ENCODE measurements at places on chromosomes 11 and 22. TPM values are rescaled to one million over a fixed set of nuclear protein-coding genes. Genes with fewer than 3 reads are reported as not detected.

GRCh38 chr11:88313441-88313840 lies 24.1 kb downstream of the CTSC start:
- no peak for DNase-seq

- peak; percentile 73 for DNase-seq
Measured at GRCh38 chr11:121964591-121964990, 151.4 kb downstream of the BLID start.

DNA sequence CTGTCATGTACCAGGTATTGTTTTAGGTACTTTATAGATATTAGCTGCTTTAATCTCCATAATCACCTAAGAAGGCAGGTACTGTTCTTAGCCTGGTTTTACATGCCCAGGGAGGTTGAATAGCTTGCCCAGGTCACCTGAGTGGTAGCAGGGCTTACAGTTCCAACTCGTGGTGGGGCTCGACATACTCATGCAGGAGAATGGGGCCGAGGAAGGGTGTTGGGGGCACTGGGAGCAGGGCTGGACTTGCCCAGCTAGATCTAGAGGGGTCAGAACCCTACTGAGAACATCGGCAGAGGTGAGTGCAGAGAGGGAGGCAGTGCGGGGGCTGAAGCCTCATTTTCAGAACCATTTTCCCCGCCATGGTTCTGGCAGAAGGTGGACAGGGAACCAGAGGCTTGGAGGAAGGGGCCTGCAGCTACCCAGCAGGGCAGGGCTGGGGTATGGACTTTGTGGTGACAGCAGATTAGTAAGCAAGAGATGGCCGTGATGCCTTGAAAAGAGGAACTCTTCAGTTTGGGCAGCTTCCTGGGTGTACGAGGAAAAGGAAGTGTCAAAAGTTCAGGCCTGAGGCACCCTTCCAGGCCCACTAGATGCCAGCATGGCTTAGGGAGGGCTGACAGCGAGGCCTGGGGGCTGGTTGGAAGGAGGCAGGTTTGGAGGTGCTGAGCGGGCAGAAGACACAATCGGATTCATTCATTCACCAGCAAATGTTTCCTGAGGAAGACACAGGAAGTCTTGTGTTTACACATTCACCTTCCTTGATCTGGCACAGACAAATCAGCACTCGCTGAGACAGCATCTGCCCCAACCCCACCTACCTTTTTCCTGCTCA lies 54.7 kb upstream of the LYVE1 start:
- DNase-seq, result no peak

TRIM22 gene
- total RNA-seq, result 10.1 TPM

- DNase-seq, result no peak
Measured at GRCh38 chr11:22466809-22467208, 128.6 kb downstream of the SLC17A6 start.

- DNase-seq, result no peak
Measured at GRCh38 chr11:15099267-15099666, 15.5 kb upstream of the INSC start.

All from RPMI7951 (cell line).